ENCODE measurements at places on chromosomes 1 and 21.

DNA sequence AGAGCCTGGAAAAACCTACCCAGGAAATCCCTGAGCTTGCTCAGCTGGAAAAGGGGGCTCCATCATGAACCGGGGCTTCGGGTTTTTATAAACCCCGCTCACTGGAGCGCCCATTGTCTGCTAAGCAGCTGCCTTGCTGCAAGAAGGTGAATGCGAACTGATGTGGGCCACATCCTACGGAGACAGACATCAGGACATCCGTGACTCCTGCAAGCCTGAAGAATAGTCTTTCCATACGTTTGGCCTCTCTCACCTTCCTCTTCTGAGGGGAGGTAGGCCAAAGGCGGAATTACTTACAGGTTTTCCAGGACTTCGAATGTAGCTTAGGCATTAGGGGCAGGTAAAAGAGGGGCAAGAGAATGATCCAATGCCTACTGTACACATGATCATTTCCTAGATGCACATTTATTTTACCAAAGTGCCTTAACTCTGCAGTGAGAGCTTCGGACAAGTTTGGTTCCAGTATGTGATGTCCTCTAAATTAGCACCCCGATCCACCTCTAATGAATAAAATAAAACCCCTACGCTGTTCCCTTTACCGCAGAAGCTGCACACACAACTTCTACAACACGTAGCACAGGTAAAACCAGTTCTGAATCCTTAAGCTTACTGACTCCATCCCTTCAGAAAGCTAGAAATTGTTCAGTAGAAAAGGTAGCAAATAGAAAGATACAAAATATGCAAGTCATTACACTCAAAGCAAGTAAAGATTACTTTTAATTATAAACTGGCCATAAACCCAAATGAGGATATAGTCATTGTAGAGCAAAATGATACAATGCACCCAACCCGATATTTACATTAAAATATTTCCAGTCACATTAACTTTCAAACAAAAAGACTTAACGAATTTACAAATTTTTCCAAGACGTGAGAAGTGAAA is 866 bp upstream of the SORT1 start:
- no peak for DNase-seq

- no peak for DNase-seq
These were observed 39.4 kb upstream of the VTCN1 start for GRCh38 chr1:117250061-117250606.

DNA sequence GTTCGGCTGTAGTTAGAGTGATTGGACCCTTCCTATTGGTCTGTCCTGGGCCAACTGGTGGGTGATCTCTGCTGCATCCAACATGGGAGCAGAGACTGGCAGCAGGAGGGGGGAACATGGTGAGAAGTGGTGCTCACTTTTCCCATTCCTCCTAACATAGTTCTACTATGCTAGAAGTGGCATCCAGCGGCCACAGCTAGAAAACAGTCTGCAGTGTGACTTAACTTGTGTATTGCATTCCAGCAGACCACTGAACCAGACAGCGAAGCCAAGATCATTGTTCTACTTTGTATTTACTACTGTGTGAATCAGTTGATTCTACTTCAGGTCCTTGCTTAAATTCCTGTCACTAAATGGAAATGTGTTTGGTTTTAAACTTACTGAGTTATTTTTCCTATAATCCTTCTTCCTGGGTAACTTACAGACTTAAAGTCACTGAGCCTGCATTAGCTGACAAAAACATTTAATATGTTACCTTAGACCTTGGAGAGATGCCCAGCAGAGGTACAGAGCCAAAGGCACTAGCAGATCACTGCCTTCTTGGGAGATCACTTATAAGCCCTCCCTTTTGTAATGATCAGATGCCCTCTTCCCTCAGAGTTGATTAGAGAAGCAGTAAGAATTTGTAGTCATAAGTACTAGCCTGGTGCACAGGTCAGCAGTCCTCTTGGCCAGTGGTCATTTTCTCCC is 8.2 kb downstream of the FABP3 start:
- no peak for DNase-seq

- no peak for DNase-seq
These were observed 47.1 kb downstream of the CFH start for GRCh38 chr1:196698993-196699392.

DNA sequence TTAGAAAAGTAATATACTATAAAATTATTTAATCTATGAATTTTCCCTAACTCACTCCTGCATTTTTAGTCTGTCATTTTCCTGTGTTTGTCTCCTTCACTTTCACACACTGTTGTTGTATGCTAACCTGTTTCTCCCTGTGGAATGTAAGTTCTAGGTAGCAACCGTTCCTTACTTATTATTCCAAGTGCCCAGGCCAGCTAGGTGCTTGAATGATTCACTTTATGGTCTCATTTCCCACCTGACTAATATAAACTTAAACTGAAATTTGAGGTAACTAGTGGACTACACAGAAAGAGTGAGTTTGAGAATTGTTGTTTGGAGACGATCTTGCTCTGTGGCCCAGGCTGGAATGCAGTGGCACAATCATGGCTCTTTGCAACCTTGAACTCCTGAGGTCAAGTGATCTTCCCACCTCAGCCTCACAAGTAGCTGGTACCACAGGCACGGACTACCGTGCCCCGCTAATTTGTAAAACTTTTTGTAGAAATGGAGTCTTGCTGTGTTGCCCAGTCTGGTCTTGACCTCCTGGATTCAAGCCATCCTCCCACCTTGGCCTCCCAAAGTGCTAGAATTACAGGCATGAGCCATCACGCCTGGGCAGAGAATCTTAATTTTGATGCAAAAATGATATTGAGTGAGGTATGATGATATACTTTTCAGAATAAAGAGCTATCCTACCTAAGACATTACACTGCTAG is 1.9 kb downstream of the ZYG11B start:
- peak; percentile 33 for DNase-seq

- no peak for DNase-seq
These were observed 93.1 kb downstream of the ZMYM4 start for GRCh38 chr1:35361638-35362037.

DNA sequence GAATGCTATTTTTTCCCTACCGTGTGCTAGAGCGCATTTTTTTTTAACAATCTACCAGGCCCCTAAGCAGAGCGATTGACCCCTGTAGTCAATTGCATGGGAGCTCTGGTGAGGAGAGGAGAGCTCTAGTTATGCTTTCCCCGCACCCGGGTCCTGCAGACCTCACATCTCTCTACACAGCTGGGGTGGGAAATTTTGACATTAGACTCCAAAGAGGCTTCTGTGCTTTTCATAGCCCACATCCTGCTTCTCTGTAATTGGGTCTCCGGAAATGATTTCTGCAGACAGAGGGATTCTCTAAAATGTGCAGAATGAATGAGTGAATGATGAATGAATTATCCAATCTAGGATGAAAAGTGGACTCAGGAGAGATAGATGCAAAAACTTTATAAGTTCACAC is 41.5 kb upstream of the DUSP10 start:
- DNase-seq: no peak

Data from activated CD8-positive, alpha-beta memory T cell treated with anti-CD3 and anti-CD28 coated beads for 24 hours (primary cell).